ENCODE measurements at places on chromosomes 13 and 19. TPM values are rescaled to one million over a fixed set of nuclear protein-coding genes. Genes with fewer than 3 reads are reported as not detected.

The VSTM1 gene
- total RNA-seq: not detected

The CNFN gene
- total RNA-seq: not detected

The PLIN3 gene
- total RNA-seq: 118 TPM

The KIR2DL1 gene
- total RNA-seq: not detected

The DCLK1 gene
- total RNA-seq: 10.0 TPM

The REXO1 gene
- total RNA-seq: 6.9 TPM

The LIM2 gene
- not detected for total RNA-seq

The MYO16 gene
- 0.16 TPM for total RNA-seq

The SLC25A23 gene
- 26.7 TPM for total RNA-seq

The SLITRK6 gene
- 1.4 TPM for total RNA-seq

The FSTL3 gene
- 59.1 TPM for total RNA-seq

The NEK3 gene
- 6.7 TPM for total RNA-seq

The CEACAM19 gene
- total RNA-seq: 1.6 TPM

The ZNF541 gene
- total RNA-seq: 1.1 TPM

The MIDN gene
- 22.0 TPM for total RNA-seq

The ELAVL1 gene
- 21.7 TPM for total RNA-seq

The OR7A5 gene
- not detected for total RNA-seq

The TGDS gene
- 15.3 TPM for total RNA-seq

The ZNF878 gene
- total RNA-seq: 0.49 TPM

The PRSS57 gene
- total RNA-seq: not detected

The KLC3 gene
- total RNA-seq: 1.1 TPM

The ZNF729 gene
- total RNA-seq: not detected

The GPR183 gene
- not detected for total RNA-seq

The PINLYP gene
- total RNA-seq: 1.8 TPM

The RPL28 gene
- 461 TPM for total RNA-seq

The MPV17L2 gene
- total RNA-seq: 74.0 TPM

The HSD17B14 gene
- total RNA-seq: 0.49 TPM

The TMEM59L gene
- 12.8 TPM for total RNA-seq

The SMIM44 gene
- total RNA-seq: not detected

The ZFP28 gene
- 13.4 TPM for total RNA-seq

The TBXA2R gene
- 1.3 TPM for total RNA-seq

The CACNG7 gene
- 11.3 TPM for total RNA-seq

The SUPT20H gene
- 30.5 TPM for total RNA-seq

The CSNK1A1L gene
- total RNA-seq: not detected

The ATF5 gene
- 31.4 TPM for total RNA-seq

The CUL4A gene
- total RNA-seq: 88.1 TPM

The TUBA3C gene
- not detected for total RNA-seq

The MFSD12 gene
- 72.6 TPM for total RNA-seq

The RNF113B gene
- total RNA-seq: not detected

The GNG14 gene
- total RNA-seq: not detected

The NKPD1 gene
- total RNA-seq: not detected

The ZNF208 gene
- 0.72 TPM for total RNA-seq

The NECTIN2 gene
- 153 TPM for total RNA-seq

The CCDC106 gene
- 20.3 TPM for total RNA-seq

The VSIG10L gene
- total RNA-seq: 0.18 TPM

The LSR gene
- total RNA-seq: 1.6 TPM

The SIGLEC7 gene
- not detected for total RNA-seq

The PSG11 gene
- total RNA-seq: not detected

The GRIN3B gene
- total RNA-seq: 0.54 TPM

Measured in cardiac atrium fibroblast (primary cell).